ENCODE measurements at places on chromosomes 13 and 19.

GRCh38 chr13:30859326-30859725 is 46.7 kb upstream of the MEDAG start:
- no peak for DNase-seq

- no peak for DNase-seq
Measured at GRCh38 chr19:482186-483041, 13.9 kb upstream of the MADCAM1 start.

GRCh38 chr13:77981281-77981881 is 62.8 kb upstream of the EDNRB start:
- no peak for DNase-seq

DNA sequence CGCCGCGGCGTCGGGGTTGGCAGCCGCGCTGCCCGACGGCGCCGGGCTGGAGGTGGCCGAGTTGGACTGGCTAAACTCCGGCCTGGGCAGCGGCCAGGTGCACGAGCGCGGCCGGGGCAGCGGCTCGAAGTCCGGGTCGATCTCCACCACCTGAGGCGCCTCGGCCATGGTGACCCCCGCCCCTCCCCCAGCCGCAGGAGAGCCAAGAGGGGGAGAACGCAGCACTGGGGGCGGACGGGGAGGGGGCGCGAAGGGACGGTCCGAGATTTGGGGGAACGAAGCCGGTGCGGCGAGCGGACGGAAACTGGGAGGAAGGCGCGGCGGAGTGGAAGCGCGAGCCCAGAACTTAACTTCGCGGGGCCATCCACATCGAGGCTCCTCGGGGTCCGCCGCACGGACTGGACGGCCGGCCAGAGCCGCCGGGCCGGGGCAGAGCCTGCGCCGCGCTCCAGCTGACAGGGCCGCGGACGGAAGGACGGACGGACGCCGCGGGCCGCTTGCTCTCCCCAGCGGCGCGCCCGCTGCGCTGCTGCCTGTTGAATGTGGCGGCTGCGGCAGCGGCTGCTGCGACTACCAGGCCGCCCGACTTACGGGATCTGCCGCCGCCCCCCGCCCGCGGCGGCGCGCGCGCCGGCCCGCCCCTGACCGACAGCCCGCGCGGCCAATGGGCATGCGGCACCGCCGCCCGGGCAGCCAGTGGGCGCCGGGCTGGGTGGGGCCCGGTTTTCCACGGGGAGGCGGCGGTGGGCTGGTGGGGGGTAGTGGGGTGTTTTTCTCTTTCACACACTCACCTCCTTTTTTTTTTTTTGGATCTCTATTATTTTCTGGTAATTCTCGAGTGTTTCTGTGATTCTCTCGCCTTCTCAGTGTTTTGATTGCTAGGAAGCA is at the start of gene FOXO1:
Gene FOXO1, minus strand, starts transcription at position 597 of the 888 bp plus-strand sequence. Its CDS starts 429 bp downstream, at position 168.
- DNase-seq = peak; percentile 89

GRCh38 chr13:92097337-92097903 is 699.0 kb downstream of the GPC5 start:
- no peak for DNase-seq

- no peak for DNase-seq
Measured at GRCh38 chr19:977058-977464, 7.1 kb upstream of the WDR18 start.

DNA sequence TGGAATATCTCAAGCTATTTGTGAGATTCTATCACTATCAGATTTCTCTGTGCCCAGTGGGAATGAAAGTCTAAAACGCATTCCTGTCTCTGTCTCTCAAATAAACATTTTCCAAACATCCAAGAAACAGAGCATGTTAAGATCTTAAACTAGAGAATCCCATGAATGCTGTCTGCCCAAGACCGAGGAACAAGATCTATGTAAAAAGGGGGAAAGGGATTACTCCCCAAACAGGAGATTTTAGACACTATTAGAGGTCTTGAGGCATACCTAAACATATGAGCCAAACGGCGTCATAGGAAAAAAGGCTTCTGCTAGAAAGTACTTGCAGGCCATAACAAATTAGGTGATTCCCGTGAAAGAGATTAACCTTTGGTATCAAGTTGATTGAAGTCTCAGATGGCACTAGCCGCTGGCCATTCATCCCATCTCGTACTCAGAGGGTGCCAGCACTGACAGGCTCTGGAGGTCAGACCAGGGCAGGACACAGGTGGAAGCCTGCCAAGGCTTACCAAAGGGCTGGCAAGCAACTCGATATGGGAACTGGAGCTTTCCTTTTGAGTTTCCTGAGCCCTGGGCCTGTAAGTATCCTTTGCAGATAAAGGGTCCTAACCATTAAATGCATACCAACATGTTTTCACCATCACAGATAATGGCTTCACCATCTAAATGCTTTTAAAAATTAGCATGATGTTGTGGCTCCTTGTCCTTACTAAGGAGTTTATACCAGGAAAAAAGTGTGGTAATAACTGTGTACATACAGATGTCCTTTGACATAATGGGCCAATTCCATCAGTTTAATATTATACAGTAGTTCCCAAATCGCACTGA is 225.2 kb downstream of the FOXO1 start:
- peak; percentile 87 for DNase-seq

- DNase-seq = no peak
Measured at GRCh38 chr19:18051887-18052286, 34.8 kb downstream of the IL12RB1 start.

DNA sequence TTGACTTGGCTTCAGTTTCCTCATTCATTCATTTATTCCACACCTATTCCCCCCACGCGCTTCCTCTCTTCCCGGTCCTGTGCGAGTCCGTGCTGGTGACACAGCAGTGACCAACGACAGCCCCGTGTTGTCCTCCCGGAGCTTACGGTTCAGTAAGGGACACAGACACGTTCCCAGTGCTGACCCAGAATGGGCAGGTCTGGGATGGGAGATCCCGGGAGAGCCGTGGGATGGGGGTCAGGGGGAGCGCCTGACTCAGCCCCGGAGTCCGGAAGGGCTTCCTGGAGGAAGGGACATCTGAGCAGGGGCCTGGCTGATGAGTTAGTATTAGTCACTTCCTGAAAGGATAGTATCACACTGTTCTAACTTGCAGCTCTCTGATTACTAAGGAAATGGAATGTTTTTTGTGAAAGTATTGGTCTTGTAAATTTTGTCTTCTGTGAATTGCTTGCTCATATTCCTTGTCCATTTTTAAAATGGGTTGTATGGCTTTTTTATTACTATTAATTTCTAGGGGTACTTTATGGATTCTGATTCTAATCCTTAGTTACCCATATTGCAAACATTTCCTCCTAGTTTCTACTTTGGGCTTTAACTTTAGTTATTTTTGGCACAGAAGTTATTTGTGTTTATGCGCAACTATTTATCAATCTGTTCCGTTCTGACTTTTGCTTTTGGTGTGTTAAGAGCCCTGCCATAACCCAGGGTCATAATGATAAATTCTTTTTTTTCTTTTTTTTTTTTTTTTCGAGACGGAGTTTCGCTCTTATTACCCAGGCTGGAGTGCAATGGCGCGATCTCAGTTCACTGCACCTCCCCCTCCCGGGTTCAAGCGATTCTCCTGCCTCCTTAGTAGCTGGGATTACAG is 708 bp upstream of the ERCC1 start:
- peak; percentile 92 for DNase-seq

DNA sequence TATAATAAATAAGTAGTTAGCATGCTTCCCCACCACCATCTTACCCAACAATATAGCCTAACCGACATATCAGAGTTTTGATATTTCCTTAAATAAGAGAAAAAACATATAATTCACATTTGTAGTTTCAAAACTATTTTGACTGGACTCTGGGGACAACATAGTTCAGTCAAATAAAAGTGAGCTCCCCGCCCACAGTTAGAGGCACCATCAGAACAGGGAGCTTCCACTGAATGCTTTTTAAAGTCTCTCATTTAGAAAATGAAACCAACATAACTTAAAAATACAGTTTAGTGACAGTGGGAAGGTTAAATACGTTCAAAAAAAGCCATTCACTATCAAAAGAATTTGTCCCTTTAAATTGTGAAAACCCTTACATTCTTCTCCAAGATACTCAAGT is 92.8 kb downstream of the EPSTI1 start:
- DNase-seq = no peak

DNA sequence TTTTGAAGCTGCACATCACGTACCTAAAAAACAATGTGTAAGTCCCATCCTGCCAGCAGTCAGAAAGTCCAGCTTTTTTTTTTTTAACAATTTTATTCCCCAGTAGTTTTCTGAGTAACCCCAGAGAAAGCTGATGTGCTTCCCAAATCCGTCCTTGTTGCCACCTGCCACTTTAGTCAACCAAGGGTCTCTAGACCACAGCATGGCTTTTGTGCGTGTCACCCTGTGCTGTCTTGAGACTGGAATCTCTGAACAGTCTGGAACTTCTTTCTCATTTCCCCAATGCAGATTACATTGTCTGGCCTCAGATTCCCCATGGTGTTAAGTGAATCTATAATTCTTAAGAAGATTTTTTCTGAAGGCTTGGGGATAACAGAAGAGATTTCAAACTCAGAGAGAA is 289.2 kb upstream of the KLF12 start:
- DNase-seq = no peak

GRCh38 chr19:6198896-6199239 is 63.4 kb downstream of the ACSBG2 start:
- no peak for DNase-seq

- DNase-seq = no peak
Measured at GRCh38 chr13:22214184-22214583, 543.3 kb downstream of the FGF9 start.

DNA sequence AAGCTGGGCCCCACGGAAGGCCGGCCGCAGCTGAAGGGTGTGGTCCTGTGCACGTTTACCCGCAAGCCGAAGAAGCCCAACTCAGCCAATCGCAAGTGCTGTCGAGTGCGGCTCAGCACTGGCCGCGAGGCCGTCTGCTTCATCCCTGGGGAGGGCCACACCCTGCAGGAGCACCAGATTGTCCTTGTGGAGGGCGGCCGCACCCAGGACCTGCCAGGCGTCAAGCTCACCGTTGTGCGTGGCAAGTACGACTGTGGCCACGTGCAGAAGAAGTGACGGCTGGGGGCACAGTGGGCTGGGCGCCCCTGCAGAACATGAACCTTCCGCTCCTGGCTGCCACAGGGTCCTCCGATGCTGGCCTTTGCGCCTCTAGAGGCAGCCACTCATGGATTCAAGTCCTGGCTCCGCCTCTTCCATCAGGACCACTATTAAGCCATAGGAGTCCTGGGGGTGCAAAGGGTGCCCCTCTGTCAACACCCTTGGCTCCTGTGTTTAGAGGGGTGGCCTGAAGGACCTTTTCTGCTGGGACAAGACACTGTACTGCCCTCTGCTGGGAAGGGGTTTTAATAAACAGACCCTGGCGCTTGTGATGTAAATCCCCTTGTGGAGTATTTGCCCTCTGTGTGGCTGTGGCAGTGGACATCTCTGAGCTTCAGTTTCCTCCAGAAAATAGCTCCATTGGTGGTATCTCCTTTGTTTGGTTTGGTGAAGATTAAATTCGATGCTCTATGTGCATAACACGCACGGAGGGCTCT is 1.9 kb downstream of the MRPS12 start:
- no peak for DNase-seq

GRCh38 chr19:51702825-51703574 is 9.9 kb downstream of the SPACA6 start:
- no peak for DNase-seq

DNA sequence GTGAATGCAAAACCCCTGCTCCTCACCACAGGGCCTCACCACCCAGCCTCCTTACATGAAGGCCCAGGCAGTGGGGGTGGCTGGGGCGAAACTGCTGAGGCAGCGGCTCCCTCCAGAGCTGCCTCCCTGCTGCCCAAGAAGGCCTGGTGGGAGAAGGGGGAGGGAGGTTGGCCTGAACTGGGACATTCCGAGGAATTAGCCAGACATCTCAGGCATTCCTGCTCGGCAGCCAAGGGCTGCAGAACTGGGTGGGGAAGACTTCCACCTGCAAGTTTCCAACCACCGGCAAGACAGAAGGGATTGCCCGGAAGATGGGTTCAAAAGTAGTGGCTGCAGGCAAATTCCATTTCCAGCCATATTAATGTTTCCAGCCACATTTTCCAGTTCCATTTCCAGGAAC is 2.3 kb upstream of the PSPN start:
- DNase-seq = no peak

GRCh38 chr19:48746738-48747575 is at the start of gene IZUMO1:
Gene IZUMO1 (minus strand): TSS chr19:48746909. CDS start chr19:48745859, 1,050 bp downstream.
- no peak for DNase-seq

DNA sequence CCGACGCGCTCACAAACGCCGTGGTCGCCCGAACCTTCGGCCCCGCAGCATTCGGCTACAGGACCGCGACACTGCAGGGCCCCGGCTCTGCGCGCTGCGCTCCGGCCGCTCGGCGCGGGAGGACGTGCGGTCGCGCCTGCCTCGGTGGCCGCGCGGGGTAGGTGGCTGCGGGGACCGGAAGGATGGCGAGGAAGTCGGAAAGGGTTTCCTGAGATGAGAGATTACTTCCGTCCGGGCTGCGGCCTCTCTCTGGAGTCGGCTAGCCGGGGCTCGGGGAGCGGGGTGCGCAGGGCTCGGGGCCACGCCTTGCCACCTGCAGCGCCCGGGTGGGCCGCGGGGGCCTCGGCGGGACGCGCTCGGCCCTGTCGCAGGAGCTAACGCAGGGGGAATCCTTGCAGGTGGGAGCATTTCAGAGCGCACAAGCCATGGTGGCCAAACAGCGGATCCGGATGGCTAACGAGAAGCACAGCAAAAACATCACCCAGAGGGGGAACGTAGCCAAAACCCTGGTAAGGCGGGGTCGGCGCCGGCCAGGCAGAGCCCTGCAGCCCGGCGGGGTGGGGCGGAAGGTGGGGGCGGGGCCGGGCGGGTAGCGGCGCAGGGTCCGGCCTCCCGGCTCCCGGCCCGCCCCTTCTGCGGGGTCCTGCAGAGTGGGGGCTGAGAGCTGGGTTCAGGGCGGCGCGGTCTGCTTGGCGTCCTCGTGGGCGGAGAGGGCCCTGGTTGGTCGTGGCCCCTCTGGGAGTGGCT is at the start of gene SERP2:
Gene SERP2, plus strand, starts transcription at position 224 of the 747 bp plus-strand sequence. Its CDS starts 202 bp downstream, at position 426.
- DNase-seq = no peak

- DNase-seq = no peak
Measured at GRCh38 chr19:40594657-40595091, 6.5 kb upstream of the LTBP4 start.

- no peak for DNase-seq
Measured at GRCh38 chr13:113016526-113017295, 47.7 kb downstream of the MCF2L start.

DNA sequence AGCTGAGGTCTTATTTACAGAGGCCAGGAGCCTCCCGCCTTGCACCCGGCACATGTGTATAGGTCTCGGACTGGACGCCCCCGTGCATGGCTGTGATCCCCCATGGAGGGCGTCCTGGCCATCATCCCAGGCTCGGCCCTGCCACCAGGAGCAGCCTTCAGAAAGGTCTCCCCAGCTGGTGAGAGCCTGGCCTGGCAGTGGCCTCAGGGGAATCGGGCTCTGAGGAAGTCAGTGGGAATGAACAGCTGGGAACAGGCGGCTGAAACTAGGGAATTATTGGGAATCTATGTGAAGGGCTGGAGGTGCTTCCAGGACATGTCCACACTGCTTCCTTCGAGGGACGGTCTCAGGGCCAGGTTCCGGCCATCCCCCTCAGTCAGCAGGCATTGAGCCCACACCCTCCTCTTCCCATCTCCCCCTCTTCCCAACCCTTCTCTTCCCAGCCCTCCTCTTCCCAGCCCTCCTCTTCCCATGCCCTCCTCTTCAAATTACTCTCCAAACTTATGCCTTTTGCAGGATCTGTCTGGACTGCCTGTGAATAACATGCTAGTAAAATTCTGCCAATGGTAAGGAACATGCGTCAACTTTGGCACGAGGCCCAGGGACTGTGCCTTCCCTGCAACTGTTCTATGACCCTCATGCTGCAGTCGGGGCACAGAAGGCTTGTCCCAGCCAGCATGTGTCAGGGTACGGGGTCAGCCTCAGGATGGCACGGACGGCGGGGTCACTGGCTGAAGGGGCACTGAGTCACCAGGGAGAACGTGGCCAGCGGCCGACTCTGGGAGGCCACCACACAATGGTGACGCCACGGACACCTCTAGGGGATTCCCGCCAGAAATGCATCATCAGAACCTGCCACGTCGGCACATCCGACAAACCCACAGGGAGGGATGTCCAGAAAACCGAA is 24.2 kb upstream of the C13orf46 start:
- peak; percentile 84 for DNase-seq

Data from coronary artery (tissue), 2 donors.